GM12878 (cell line): ENCODE measurements at places on chromosomes 13 and 19.

- no peak for DNase-seq
Measured at GRCh38 chr19:35315883-35316282, 13.1 kb upstream of the CD22 start.

DNA sequence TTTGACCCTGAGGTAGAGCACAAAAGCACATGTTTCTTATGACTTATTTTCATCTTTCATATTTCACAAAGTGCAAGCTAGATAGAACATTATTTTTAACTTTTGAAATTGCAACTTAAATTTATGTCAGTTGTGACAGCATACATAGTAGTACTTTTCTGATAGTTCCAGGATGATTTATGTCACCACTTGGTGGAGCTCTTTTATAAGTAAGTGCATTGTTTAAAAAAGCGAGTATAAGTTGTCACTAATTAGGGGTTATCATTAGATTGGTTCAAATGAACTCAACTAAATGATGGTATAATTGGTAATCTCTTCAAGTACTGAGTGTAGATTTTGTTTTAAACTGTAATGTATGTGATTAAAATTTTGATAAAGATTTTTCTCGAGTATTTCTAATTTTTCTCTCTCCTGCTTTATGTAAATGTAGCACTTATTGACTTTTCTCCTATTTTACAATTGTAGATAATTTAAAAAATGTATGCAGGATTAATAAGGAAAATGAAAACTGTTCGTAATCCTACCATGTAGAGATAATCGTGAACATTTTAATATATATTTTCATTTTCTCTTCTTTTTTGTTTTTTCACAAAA, 31.1 kb downstream of the RB1 start:
- DNase-seq = peak; percentile 24

- no peak for DNase-seq
Measured at GRCh38 chr19:35122687-35123551, 7.3 kb downstream of the FXYD3 start.

DNA sequence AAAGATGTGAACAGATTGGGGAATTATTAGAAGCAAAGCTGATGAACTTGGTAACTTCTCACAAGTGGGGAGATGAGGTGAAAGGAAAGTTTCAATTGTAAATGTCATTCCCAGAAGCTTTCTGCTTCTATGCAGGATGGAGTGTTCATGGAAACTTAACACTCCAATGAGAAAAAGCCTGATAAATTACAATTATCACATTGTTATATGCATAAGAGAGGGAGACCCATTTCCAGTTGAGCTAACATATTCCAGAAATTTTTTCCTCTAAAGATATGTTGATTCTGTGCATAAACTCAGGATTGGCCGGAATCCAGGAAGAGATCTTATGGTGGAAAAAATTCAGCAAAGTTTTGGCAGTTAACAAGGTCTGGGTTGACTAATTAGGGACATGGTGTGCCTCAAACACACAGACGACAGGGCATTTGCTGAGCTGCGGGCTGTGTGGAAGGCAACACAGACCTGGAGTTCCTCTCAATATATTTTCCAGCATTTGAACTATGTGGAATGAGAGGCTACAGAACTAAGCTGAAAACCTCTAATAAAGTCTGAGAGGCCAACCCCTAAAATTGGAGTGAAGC, 64.9 kb upstream of the FGF14 start:
- DNase-seq = no peak

GRCh38 chr19:54875506-54875905, 1.5 kb downstream of the FCAR start:
- DNase-seq = no peak

DNA sequence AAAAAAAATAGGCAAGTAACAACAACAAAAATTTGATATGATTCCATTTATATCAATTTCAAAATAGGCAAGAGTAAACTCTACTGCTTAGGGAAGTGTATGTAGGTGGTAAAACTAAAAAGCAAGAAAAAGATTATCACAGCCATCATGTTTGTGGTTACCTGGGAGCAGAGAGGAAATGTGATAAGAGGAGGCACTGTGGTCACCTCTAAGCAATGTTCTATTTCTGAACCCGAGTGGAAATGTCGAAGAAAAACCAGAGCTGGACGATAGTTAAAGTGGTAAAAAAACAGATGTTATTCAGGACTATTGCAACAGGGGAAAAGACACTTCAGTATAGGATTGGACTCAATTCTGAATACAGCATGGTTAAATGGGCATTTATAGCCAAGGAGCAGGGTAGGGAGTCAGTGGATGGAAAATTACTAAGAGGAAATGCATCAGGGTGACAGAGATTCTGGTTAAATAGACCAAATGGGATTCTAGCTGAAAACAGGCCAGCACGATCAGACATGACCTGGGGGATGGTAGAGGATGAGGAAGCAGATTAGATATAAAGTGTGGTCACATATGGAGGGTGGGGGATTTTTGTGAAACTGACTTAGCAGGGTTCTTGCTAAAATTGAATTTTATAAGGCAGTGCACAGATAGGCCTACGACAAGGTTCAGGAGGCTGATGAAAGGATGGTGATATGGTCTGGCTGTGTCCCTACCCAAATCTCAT, 6.0 kb upstream of the TEX30 start:
- no peak for DNase-seq

DNA sequence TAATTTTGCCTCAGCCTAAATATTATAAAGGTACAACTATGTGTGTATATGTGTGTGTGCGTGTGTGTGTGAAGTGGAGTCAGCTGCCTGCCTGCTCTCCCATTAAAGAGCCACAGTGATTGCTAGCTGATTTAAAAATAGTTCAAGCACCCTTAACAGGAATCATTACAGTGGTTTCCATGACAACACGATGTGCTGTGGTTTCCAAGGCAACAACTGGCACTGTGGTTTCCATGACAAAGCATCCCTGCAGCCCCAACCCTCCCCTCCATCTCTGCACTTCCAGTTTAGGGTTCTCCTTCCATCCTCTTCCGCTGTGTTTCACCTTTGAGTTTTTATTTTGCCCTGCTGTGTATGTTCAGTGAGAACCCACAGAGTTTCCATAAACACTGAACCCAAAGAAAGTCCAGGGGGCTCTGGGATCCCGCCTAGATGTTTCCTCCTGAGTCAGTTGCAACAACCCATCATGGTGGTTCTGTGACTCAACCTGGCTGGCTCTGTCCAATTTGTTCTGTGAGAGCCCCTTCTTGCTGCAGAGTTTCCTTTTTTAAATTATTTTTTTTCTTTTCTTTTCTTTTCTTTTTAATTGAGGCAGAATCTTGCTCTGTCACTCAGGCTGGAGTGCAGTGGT, 7.1 kb upstream of the PNMA8A start:
- no peak for DNase-seq
